ENCODE measurements at places on chromosomes 6 and 20.

GRCh38 chr6:63573076-63573898 is 1.0 kb downstream of the LOC128125822 start:
- DNase-seq = peak; percentile 74

DNA sequence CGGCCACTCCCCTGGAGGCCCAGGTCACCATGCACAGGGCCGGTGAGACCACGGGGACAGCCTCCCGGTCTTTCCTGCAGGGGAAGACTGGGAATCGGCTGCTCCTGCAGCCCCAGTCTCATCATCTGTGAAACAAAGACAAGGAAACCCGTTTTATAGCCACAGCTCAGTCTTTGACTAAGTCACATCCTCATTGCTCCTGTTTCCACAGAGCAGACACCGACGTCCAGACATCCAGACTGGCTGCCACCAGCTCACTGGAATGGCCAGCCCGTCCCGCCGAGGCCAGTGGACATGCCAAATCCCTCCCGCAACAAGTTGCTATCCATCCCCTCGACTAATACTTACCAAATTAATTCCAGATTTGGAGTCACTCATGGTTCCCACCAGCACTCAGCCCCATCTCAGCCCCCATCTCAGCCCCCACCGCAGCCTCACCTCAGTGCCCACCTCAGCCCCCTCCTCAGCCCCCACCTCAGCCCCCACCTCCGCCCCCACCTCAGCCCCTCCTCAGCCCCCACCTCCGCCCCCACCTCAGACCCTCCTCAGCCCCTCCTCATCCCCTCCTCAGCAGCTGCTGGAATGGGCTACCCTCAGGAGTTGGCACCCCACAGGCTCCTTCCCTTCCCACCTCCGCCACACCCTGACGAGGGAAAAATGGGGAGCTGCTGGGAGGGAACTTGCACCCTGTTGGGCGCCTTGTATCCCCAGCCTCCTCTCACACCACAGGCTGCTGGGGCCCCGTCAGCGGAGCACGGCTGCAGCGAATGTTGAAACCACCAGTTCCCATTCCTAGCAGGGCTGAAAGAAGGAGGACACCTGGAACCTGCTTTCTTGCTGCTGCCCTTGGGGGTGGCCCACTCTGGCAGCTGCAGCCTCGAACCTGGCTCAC is 48.7 kb downstream of the YTHDF1 start:
- no peak for DNase-seq

GRCh38 chr6:110646951-110647910 is 168.0 kb downstream of the CDK19 start:
- no peak for DNase-seq

GRCh38 chr6:144248003-144248402 is 37.1 kb upstream of the UTRN start:
- DNase-seq = no peak

DNA sequence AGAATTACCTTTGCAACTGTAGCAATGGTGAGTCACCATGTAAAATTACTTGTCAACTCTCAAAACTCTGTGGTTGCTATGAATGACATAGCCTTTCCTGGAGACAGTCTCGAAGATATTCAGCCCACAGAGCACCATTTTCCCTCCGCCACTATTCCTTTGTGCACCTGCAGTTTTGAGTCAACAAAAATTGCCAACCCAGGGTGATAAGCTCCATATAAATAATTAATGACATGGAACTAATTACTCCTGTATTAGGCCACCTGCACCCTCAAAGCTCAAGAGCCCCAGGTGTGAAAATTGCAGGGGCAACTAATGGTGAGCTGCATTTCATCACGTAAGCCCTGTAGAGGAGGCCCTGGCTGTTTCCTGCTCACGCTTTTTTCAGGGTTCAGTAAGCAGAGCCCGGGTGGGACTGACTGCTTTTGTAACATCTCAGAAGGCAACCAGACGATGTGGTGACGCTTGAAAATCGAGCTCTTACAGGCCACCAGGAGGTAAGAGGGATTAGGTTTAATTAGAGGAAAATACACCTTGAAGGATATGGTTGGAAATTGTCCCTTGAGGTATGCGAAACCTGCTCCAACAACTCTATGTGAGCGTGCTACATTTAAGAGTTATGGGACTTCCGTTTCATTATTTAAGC is 70.8 kb downstream of the BMP2 start:
- no peak for DNase-seq

- no peak for DNase-seq
These were observed 39.6 kb upstream of the SPTLC3 start for GRCh38 chr20:12969071-12969669.
